ENCODE measurements at places on chromosomes 1 and 21.

GRCh38 chr1:56877973-56878372, 23.4 kb downstream of the C8A start:
- DNase-seq = peak; percentile 59

DNA sequence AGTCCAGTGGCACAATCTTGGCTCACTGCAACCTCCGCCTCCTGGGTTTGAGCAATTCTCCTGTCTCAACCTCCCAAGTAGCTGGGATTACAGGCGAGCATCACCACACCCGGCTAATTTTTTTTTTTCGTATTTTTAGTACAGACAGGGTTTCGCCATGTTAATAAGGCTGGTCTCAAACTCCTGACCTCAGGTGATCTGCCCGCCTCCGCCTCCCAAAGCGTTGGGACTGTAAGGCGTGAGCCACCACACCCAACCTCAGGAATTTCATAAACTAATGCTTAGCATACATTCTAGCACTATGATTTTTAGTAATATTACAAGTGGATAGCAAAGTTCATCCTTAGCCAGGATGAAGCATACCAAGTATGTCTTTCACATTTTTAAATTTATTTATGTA, 8.7 kb downstream of the DNAJC11 start:
- no peak for DNase-seq

DNA sequence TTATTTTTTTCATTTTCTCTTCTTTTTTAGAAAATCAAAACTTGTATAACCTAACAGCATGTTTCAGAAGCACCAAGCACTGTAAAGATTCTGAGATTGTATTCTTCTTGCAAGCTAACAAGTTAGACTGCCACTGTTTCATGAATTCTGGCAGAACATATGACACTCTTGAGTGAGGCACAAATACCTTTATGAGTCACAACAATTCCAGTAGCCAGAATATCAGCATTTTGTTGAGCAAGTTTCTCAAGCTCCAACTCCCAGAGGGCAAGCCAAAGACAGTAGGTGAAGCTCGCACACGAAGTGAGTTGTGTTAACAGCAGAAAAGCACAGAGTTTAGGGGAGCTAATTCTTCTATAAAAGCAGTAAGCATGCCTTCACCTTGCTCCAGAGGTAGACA, 268.8 kb upstream of the NCAM2 start:
- no peak for DNase-seq

DNA sequence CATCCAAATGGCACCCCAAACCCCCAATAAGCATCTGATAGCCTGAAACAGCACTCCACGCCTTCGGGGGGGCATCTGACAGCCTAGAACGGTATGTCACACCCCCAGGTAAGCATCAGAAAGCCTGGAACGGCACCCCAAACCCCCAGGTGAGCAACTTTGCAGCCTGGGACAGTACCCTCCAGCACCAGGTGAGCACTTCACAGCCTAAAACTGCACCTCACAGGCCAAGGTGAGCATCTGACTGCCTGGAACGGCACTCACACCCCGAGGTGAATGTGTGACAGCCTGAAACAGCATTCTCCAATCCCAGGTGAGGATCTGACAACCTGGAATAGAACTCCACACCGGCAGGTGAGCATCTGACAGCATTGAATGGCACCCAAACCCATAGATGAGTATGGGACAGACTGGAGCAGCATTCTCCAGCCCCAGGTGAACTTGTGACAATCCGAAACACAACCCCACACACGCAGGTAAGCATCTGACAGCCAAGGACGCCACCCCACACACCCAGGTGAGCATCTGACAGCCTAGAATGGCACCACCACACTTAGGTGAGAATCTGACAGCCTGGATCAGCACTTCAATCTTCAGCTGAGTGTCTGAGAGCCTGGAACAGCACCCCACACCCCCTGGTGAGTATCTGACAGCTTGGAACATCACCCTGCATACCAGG, 18.3 kb upstream of the MMEL1 start:
- DNase-seq = no peak

DNA sequence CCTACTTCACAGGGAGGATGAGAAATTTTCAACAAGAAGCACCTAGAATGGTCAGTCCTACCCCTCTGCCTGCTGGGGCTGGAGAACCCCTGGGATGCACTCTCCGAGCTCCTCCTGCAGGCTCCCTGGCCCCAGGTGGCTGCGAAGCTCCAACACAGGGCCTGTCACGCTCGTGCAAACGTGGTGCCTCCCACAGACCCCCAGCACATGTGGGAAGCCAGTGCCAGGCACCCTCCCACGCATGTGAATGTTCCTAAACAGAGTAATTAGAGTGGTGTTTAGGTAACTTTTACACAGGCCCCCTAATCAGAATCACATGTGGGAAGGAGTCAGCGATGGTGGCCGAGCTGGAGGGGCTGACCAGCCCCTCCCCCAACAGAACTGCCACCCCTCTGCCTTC, 28.4 kb downstream of the GLIS1 start:
- DNase-seq = no peak
